ENCODE measurements at places on chromosomes 1 and 21. TPM values are rescaled to one million over a fixed set of nuclear protein-coding genes. Genes with fewer than 3 reads are reported as not detected.

The ARID1A gene
- total RNA-seq = 32.8 TPM

The CACNA1S gene
- not detected for total RNA-seq

DNA sequence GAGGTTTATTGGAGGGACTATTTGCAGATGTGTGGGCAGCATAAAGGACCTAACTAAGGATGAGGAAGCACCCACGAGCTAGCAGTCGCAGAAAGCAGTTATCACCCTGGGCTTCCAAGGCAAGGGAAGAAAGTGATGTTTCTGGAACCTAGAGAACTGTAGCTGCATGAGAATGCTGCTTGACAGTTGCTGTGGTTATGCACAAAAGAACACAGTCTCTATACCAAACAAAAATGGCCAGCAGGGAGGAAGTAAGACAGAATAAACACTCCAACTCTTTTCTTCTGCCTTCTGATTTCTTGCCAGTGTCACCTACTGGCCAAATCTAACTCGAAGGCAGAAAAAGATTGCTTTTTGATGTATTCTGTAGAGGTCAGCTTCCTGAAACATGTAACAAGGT, 190.2 kb downstream of the RASAL2 start:
- no peak for DNase-seq

The PAFAH2 gene
- total RNA-seq = 8.2 TPM

The OR2G6 gene
- total RNA-seq = not detected

DNA sequence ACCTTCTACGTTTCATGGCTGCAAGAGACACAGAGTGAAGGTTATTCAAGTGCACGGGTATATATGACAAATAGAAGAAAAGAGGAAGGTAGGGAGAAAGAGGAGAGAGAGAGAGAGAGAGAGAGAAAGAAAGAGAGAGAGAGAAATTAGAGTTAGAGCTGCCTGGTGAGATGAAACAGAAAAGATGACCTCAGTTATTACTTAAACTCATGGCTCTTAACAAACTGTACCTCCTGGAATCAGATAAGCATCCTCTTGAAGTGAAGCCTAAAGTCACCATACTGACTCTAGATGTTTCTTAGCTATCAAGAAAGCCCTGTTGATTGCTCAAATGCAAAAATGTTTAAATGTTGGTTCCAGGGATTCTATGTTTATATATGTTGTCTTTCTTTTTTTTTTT, 597.7 kb upstream of the ZP4 start:
- DNase-seq = no peak

The CELA3B gene
- total RNA-seq = not detected

DNA sequence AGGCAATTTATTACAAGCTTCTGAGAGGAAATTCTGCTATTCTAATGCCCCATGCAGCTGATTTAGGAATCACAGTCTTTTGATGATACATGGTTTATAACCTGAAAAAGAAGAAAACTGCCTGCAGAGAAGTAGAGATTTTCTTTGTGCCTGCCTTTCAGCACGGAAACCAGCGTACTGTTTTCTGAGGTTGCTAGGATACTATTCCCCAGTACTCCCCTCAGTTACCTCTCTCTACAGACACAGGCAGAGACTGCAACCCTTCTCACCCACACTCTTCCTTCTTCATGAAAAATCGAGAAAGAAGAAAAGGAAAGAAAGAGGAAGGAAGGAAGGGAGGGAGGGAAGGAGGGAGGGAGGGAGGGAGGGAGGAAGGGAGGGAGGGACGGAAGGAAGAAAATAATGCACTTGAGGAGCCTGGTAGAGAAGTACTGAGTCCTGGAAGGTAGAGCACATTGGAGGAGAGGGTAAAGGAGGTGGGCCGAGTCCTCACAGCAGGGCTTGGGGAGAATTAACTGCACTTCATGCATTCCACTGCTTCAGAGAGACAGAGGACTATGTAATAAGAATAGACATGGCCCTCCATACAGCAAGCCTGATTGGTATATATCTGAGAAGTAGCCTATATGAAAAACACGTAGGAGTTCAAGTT, 21.9 kb downstream of the RGS2 start:
- no peak for DNase-seq

The INKA2 gene
- 3.8 TPM for total RNA-seq

DNA sequence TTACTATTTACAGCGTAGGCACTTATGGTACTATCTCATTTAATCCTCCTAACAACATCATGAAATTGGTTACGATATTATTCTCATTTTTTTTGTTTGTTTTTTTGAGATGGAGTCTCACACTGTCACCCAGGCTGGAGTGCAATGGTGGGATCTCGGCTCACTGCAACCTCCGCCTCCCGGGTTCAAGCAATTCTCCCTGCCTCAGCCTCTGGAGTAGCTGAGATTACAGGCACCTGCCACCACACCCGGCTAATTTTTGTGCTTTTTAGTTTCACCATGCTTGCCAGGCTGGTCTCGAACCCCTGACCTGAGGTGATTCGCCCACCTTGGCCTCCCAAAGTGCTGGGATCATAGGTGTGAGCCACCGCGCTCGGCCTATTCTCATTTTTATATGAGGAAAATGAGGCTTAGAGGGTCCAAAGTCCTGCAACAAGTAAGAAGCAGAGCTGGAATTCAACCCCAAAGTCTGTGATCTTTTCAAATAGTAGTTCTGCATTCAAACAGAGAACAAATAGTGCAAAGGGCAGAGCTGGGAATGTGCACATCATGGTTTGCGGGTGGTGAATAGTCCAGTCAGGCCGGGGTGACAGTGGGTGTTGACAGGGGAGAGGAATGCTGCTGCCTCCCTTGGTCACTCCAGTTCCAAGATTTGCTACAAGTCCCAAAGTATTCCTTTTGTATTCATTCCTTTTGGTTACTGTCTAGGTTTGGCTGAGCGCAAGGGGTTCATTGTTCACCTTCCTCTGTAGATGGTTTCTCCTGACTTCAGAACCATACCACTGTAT, 4.6 kb downstream of the PRUNE1 start:
- DNase-seq = no peak

- no peak for DNase-seq
Measured at GRCh38 chr1:93784538-93784937, 94.5 kb downstream of the DNTTIP2 start.

- DNase-seq = peak; percentile 30
Measured at GRCh38 chr21:36656138-36656537, 42.8 kb upstream of the SIM2 start.

DNA sequence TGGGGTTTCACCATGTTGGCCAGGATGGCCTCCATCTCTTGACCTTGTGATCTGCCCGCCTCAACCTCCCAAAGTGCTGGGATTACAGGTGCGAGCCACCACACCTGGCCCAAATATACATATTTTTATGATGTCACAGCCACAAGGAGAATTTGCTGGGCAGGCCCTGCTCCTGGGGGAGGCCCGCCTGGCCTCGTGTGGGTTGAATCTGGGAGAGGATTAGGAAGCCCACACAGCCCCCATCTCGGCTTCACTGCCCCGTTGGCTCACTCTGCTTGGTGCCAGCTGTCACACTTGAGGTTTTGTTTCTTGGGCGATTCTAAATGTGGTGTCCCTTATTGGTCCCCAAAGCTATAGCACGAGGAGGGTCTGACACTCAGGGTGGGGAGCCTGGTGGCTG, 335.7 kb upstream of the AJAP1 start:
- DNase-seq = no peak

DNA sequence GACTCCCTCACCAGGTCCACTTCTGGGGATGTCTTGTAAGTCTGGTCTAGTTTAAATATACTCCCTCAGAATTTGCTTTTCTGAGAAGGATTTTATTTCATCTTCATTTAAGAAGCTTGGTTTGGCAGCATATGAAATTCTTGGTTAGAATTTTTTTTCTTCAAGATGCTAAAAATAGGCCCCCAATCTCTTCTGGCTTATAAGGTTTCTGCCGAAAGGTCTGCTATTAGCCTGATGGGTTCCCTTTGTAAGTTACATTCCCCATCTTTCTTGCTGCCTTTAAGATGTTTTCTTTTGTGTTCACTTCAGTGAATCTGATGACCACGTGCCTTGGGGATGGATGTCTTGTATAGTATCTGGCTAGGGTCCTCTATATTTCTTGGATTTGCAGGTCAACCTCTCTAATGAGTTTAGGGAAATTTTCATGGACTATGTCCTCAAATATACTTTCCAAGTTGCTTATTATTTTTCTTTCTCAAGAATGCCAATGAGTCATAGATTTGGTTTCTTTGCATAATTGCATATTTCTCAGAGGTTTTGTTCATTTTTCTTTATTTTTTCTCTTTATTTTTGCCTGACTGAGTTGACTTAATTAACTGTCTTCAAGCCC, 19.4 kb downstream of the TCP10L start:
- no peak for DNase-seq

The TNFRSF9 gene
- not detected for total RNA-seq

The PMF1 gene
- 75.2 TPM for total RNA-seq

DNA sequence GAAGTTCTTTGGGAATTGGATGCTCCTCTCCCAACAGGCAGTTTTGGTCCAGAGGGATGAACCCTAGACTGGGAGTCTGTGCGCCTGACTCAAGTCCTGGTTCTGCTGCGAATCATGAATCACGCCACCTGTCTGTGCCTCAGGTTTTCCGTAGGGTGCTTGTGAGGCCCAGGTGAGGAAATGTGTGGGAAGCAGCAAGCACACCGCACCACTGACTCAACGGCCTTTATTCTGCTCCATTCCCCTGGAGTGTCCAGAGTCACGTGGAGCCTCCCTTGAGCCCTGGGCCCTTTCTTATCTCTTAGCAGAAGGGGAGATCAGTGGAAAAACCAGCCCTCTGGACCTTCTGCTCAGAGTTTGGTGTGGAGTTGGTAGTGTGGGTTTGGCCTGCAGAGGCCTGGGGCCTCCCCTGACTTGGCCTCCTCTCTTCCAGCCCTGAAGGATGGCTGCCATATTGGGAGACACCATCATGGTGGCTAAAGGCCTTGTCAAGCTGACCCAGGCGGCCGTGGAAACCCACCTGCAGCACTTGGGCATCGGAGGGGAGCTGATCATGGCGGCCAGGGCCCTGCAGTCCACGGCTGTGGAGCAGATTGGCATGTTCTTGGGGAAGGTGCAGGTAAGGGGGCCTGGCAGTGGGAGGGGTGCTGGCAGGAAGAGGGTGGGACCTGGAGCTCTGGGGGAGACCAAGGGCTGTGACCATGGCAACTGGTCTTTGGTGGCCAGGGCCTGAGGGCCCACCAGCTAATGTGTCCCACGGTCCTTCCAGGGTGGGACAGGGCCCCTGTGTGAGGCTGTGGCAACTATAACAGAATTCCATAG, 21.1 kb downstream of the COQ8A start:
- no peak for DNase-seq

GRCh38 chr1:33512226-33513011, 40.0 kb downstream of the ZSCAN20 start:
- DNase-seq = no peak

- DNase-seq = no peak
Measured at GRCh38 chr21:17775431-17776126, 43.6 kb downstream of the C21orf91 start.

DNA sequence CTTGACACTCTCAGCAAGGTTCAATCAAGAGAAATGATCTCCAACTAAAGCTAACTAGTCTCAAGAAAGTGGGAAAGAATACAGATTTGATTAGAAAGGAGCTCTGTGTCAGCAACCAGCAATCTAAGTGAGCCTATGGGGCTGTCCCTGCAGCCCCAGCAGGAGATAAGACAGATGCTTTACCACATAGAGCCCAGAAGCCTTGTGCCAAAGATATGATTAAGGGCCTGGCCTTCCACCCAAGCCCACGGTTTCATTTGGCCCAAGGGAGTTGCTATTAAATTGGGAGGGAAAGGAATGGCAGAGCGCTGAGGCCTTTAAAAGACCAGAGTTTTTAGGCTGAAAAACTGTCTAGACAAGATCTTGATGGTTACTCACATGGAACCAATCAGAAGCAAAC, 74.8 kb downstream of the HLCS start:
- no peak for DNase-seq

DNA sequence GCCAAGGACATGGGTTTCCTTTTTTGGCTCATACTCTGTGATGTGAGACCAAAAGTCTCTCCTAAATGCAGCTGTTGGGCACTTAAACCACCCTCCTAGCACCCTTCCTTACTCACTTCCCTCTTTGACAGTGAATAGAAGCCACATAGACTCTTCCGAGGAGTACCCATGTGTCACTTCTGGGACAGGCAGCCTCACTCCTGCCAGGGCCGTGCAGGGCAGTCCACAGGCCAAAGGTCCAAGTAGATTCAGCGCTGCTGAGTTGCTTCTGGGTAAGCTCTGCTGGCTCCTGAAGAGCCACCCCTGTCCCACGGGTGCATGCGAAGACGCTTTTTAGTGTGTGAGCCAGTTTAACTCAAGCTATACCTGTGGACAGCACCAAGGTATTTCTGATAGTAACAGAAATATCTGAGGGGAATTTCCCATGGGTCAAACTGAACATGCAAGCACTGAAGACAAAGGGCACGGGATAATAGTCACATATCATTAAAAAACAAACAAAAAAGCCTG, 36.8 kb upstream of the BMP8B start:
- no peak for DNase-seq

GRCh38 chr1:6171548-6172124, 8.5 kb downstream of the CHD5 start:
- DNase-seq = no peak

The DLGAP3 gene
- 0.16 TPM for total RNA-seq

- no peak for DNase-seq
Measured at GRCh38 chr1:76892675-76893074, 25.4 kb downstream of the ST6GALNAC5 start.

DNA sequence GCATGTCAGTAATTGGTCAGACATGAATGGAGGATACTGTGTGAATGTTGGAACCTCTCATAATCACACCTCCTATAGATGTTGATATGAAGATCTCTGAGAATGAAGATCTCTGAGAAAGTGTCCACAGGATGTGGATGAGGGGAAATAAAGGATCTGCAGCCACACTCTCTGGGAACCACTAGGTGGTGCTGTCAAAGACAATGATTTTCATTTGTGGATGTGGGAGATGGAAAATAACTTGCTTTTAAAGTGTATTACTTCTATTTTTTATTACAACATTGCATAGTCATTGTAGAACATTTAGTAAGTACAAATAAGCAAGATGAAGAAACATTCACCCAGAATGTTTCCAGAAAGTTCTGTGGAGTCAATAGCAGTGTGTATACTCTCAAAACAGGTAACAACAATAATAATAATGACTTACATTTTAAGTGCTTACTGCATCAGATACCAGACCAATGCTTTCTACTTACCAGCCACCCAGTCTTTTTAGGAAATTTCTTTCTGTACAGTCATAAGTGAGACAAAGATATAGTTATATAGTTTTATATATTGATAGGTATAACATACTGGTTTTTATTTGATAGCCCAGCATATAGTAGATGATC, 128.2 kb downstream of the ATG4C start:
- DNase-seq = no peak

DNA sequence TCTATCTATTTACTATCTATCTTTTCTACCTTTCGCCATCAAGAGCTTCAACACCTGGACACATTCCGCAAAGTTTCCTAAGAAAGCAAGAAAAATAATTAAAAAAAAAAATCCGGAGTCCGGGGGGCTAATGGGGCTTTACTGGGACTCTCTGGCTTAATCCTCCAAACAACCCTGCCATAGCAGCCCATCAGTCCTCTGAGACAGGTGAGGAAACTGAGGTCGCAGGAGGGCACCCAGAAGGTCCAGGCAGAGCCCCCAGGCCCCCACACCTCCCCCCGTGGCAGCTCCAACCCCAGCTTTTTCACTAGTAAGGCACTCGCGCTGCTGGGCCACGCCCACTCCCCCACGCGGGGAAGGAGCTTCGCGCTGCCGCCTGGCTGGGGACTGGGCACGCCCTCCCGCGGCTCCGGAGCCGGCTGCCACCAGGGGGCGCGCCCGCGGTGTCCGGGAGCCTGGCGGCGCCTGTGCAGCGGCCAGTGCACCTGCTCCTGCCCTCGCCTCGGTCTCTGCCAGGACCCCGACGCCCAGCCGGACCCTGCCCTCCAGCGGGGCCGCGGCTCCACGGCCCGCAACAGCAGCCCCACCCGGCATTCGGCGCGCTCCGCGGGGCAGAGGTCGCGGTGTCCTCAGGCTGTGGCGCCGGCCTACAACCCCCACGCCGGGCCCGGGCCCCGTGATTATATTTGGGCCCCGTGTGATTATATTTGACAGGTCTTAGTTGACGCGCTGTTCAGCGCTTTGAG, 54.1 kb upstream of the SAMD11 start:
- peak; percentile 73 for DNase-seq
